GM12892 (cell line): ENCODE measurements at places on chromosomes 3 and 15.
A peak's percentile ranks its signal among the peaks of the same experiment; 100 is the strongest.

DNA sequence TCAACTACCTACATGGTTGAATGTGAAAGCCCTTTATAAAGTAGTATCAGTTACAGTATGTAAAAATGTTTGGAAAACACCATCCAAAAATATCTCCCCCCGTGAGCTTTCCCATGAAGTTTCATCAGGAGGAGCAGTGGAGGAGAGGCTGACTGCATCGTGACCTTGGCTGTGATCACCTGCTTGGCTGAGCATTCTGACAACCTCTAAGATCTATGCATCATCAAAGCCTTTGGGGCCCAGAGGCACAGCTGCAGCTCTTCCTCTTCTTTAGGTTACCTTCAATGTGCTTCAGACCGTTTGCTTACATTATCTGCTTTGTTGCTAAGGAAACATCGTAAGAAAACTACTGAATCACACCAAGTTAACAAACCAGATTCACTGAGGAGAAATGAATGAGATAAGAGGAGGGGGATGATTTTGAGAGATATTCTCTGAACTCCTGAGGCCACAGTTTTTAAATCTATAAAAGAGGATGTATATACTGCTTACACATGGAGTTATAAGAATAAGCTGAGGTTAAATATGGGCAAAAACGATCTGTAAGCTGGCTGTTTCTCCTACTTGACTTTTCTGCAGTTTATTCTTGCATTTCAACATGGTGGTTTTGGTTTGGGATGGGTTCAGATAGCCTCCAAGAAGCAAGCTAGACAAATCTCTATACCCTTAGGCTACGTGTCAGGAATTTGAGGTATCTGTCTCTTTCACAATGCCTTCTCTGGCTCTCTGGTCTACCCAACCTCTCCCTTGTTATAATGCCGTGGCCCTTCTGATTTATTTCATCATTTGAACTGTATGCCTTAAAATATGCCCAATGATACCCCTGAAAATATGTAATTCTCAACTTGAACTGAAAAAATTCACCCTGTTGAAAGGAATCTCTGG, 4.0 kb downstream of the GCSAM start:
- DNase-seq, result no peak

- DNase-seq, result no peak
Measured at GRCh38 chr15:31802761-31803160, 227.6 kb upstream of the CHRNA7 start.

- no peak for DNase-seq
Measured at GRCh38 chr3:124137216-124137615, 145.3 kb upstream of the ROPN1 start.

- DNase-seq, result no peak
Measured at GRCh38 chr3:107525644-107526305, 3.0 kb downstream of the BBX start.

- no peak for DNase-seq
Measured at GRCh38 chr3:34947834-34948233, 691.5 kb upstream of the ARPP21 start.

GRCh38 chr3:160968761-160969160, 136.4 kb downstream of the B3GALNT1 start:
- DNase-seq, result no peak

DNA sequence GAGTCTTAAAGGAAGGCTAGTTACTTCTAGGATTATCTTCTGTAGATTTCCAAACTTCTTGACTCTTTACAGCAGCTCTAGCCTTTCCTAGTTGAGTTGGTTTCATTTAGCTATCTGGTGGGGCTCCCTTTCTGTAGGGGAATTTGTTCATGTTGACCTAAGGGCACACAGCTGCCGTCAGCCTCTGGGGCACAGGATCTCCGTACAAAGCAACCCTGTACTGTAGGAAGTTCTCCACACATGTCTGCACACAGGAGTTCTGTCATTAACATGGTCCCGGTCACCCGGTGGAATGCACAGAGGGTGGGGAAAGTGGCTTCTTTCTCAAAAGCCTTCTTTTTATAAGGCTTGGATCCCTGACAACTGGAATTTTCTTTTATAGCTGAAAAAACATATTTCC, 88.7 kb upstream of the TNIK start:
- DNase-seq, result no peak

GRCh38 chr3:128506754-128507153, 13.8 kb upstream of the GATA2 start:
- DNase-seq, result no peak

- no peak for DNase-seq
Measured at GRCh38 chr15:31158858-31159569, 57.5 kb upstream of the TRPM1 start.

GRCh38 chr15:73264881-73265280, 103.9 kb downstream of the HCN4 start:
- no peak for DNase-seq

- DNase-seq, result no peak
Measured at GRCh38 chr3:121883507-121883906, 10.7 kb upstream of the SLC15A2 start.

GRCh38 chr15:75178171-75178937, 23.3 kb upstream of the C15orf39 start:
- peak; percentile 61 for DNase-seq

GRCh38 chr3:126110431-126111125, 26.7 kb upstream of the SLC41A3 start:
- peak; percentile 7 for DNase-seq

DNA sequence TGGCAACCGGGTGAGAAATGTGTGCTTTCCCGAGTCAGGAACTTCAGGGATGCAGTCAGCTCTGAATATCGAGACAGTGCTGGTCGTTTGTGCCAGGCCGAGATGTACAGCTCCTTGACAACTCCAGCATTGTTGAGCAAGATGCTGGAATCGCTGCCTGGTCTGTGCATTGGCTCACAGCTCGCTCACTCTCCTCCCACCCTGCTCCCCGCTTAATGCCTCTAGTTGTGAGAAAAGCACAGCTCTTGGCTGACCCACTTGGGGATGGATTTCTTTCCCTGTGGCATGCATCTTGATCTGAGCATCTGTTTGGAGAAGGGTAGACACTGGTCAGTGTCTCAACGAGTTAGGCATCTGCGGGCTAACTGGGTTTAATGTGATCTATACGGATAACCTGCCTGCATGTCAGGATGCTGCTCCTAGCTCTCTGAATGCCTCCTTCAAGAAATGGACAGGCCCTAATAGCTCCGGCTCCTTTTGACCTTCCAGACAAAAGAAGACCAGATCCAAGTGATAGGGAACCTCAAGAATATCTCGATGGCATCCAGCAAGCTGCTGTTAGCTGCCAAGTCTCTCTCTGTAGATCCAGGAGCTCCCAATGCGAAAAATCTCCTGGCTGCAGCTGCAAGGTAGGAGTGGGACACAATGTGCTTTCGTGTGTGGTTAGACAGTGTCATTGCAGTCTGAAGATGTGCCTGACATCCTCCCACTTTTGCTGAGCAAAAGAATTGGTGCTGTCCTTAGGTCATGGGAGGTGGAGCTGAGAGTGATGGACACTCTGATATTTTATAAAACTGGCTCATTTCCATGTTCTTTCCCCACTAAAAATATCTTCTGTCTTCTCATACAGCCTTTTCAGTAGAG, 302.2 kb upstream of the TPM1 start:
- DNase-seq, result no peak

GRCh38 chr3:193962986-193963685, 172.8 kb upstream of the HES1 start:
- DNase-seq, result no peak

DNA sequence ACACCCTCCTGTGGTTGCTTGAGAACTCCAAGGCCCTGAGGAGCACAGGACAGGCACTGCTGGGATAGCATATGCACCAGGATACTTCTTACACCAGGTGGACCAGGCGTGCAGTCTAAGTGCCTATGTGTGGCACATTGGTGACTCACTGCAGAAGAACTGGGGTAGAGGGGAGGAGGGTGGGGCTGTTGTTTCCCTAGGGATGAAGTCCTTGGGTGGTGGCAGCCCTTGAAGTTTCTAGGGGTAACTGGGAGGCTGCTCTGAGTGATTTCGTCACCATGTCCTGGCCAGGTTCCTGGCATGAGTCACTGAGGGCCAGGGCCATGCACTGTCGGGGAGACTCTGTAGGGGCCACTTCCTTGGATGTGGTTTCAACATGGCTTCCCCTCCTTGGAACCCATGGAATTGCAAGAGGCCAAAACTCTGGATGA, 15.9 kb downstream of the MYZAP start:
- no peak for DNase-seq

DNA sequence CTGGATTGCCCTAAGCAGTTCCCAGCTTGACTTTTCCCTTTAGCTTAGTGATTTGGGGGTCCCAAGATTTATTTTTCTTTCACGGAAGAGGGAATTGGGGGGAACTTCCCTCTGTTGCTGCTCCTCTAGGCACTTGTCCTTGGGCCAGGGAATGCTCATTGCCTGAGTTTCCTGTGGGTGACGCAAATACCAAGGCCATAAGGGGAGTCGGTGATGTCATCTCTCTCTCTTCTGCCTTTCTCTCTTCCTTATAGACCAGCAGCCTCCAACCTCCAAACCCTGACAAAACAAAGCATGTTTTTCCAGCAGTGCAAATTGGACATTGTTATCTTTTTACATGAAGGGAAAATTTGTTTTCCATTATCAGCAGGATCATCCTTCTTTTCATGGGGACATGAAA, 120.2 kb downstream of the ITPR1 start:
- DNase-seq, result no peak

GRCh38 chr3:78912259-78912658, 855.5 kb downstream of the ROBO1 start:
- DNase-seq, result no peak

DNA sequence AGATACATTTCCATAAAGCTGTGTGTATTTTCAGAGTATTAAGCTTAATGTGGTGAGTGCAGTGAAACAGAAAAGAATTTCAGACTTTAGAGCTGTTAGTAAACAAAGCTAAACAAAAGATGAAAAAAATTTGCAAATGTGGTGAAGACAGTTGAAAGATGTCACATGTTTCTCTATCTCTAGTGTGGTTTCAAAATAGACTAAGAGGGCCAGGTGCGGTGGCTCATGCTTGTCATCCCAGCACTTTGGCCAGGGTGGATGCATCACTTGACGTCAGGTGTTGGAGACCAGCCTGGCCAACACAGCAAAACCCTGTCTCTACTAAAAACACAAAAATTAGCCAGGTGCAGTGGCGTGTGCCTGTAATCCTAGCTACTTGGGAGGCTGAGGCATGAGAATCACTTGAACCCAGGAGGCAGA, 466.0 kb upstream of the NR2F2 start:
- no peak for DNase-seq

DNA sequence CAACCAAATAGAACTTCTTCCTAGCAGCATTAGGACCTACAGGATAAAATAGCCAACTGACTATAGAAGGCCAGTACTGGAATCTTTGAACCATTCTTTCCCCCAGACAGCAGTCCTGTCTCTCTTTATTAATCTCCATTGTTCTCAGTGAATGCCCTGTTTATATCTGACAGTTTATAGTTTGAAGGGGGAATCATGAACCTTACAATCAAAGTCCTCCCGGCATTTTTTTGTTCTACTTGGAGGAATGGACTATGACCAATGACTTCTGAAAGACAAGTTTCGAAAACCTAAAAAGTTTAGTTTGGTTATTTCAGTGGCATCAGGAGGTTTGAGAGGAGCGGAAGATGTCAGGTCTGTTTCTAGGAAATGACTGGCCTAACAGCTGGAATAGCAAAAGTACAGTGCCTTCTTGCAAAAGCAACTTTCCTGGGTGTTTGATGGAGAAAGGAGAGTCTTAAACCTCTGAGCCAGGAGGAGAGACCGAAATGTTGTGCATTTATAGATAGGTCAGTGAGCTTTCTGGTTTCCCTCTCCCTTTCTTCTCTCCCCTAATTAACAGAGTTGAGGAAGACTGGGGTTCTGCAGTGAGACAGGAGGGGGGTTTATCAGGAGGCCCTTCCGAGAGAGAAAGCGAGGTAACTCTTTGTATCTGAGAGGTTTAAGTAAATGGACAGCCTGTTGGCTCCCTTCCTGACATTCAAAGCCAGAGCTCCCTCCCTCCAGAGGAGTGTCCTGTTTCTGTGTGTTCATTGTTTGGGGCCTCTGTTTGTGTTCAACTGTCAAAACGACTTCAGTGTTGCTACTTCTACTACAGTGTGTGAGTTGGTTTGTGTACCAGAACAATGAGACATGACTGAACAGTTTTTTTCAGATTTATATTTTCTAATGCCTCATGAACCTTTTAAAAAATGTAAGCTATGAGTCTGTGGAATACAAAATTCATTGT, 383.0 kb upstream of the RARB start:
- DNase-seq, result no peak

DNA sequence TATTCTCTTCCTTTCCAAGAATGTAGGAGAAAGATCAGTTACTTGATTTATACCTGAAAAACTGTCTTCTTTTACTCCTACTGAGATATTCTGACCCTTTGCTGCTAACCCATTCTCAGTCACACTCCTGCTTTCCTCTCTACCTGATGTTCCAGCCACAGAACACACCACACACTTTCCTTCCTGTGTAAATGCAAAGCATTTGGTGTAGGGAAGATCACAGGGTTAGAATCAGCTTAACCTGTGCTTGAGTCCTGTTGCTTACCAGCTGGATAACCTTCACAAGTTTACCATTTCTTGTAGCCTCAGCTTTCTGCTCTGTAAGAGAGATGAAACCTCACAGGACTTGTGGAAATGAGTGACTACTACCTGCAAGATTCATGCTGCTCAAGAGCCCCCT, 489.8 kb upstream of the GOLIM4 start:
- no peak for DNase-seq

DNA sequence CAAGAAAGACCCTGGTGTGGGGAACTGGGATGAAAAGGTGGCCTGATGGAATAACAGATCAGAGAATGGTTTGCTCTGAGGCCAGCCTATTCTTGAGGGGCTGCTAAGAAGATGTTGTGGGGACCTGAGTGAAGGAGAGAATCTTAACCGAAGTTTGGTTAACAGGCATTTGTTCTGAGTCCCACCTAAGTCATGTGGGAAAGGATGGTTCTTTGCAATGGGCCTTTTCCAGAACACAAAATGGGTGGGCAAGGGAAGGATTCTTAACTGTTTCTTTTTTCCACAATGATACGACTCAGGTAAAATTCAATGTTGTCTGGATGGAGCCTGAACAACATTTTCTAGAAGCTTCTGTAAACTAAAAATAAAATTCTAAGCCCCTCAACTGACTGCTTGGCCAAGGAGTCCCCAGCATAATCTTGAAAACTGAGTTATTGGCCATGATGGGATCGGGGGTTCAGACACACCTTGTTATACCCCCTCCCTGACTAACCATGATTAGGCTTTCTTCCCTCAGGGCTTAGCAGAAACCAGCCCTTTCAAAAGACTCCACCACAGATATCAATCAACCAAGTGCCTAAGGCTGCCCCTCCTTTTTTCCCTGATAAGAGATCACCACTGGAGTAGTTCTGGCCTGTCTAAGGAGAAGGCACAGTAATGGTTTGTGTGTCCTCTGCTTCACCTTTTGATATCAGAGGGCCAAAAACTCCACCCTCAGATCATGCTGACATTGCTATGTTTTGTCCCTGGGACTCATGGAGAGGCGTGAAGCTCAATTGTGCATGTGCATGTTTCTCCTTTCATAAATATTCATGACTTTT, 30.1 kb downstream of the SCN11A start:
- no peak for DNase-seq

- DNase-seq, result no peak
Measured at GRCh38 chr3:72013084-72013483, 228.1 kb upstream of the PROK2 start.

DNA sequence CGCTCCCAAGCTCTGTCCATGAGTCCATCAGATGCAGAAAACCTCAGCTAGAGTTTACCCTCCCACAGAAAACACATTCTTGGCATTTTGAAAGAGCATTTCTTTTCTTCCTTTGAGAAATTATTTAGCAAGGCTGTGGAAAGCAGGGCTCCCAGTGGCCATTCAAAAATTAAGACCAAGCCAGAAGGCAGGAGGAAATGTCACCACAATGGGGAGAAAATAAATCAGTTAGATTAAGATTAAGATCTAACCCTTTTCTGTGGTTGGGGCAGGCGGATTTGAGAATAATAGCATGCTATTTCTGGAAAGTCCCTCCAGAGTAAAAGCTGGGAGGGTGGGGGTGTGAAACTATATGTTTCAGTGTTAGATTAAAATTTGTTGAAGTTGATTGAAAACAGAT, 20.2 kb downstream of the LRIG1 start:
- no peak for DNase-seq
